Stimulated activated CD8-positive, alpha-beta memory T cell treated with anti-CD3 and anti-CD28 coated beads, Interleukin-4, amount 100 ng/mL, for 1 hour (primary cell): ENCODE measurements at places on chromosomes 3 and 15.

- no peak for DNase-seq
These were observed 1.3 kb upstream of the ETV5 start for GRCh38 chr3:186109897-186110803.

DNA sequence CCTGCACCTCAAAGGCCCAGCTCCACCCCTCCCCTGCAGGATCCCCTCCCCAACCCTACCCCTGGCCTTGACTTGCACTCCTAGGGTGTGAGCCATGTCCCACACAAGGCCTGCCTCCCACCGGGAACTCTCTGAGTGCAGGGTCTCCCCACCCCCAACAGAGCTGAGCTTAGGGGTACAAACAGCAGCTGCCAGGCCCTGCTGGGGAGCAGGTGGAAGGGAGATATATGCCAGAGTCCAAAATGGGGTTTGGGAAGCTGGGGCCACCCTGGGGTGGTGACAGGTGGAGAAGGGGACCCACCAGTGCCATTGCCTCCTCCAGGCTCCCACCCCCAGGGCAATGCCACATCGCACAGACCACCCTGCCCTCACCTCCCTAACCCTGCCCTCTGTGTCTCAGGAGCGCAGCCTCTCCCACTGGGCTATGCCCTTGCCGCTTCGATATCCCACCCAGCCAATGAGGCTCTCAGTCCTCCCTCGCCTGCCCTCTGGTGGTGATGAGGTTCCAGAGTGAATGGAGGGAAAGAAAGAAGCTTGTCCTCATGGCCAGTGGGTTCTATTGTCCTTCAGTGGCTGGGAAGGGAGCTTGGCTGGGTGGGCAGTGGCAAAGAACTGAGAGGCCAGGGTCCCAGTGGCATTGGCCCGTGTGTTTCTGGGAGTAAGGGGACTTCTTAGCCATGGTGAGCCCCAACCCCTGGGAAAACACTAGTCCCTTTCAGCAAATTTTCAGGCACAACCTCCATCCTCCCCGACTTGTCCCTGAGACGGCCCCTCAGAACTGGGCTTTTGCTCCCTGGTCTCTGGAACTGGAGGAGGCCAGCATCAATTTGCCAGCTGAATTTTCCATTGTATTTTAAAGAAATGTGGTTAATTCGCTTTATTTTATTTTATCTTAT lies 46.8 kb downstream of the CYP11A1 start:
- DNase-seq: no peak

GRCh38 chr3:196214783-196215441 lies 1.4 kb upstream of the SLC51A start:
- no peak for DNase-seq

DNA sequence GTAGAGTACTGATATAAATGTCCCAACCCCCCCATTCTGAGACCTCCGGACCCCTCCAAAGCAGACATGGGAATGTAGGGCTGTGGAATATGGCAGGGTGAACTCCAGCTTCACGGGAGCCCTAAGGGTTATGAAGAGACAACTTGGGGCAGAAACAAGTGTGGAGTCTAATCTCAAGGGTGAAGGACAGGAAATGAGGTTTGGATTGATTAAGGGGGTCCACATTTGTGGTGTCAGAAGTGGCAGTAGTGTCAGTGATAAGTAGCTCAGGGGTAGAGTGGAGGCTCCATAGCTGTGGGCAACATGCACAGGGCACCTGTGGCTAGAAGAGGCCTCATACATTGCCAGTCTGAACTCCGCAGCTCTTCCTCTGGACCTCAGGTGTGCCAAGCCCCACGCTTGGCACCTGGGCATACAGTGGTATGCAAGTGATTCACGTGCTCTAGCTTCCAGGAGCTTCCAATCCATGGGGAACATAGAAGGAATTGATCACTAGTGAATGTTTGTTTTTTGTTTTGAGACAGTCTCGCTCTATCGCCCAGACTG lies 4.1 kb upstream of the P4HTM start:
- DNase-seq: no peak

DNA sequence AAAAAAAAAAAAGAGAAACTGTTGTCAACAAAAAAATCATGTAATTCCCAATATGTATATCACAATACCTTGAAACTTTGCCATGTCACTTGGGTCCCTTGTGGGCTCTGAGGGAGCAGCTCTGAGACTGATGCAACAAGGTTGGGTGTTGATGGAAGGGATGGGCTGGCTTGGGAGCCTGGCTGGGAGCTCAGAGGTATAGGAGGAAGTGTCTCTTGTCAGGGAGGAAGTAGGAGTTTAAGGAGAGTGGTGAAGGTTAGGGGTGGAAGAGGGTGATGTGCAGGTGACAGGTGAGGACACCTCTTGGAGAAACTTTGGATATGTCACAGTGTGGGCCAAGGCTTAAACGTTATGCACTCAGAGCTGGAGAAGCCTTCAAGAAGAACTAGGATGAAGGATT lies 2.0 kb upstream of the TM6SF1 start:
- no peak for DNase-seq

DNA sequence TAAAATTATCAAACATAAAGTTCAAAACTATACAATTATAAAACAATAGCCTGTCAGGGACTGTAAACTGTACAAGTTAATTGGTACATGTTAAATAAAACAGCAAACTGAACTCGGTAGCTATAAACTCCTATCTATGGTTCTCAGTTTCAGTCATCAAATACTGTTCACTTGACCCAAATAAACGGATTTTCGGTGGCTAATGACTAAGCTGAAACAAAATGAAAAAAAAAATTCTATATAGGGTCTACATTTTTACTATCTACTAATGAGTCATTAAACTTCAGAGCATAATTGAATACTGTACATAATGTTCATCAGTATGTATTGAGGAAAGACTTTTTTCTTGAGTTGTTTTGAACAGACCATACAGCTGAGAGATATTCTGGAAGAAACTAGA lies 6.6 kb downstream of the PROK2 start:
- no peak for DNase-seq

DNA sequence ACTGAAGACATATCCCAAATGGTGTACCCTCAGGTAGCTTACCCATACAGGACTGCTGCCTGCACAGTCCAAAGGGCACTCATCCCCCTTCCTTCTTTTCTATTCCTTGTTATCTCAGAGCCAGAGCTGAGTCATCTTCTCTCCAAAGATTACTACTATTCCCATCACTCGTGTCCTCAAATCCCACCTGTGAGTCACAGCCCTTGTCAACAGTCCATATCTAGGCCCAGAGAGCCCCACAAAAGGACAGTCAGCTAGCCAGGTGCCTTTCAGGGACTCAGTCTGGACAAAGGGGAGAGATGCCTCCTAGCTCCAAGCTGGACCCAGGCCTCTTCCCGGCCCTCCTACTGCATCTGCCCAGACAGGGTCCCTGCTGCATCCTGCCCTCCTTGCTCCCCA lies 11.0 kb downstream of the PARP16 start:
- DNase-seq: no peak
